ENCODE measurements at places on chromosomes 2 and 18.

- no peak for DNase-seq
Measured at GRCh38 chr2:670637-671036, 6.6 kb downstream of the TMEM18 start.

- DNase-seq, result no peak
Measured at GRCh38 chr2:64128943-64129391, 15.3 kb downstream of the PELI1 start.

- DNase-seq, result no peak
Measured at GRCh38 chr18:22223254-22223964, 54.0 kb downstream of the GATA6 start.

- no peak for DNase-seq
Measured at GRCh38 chr2:240529344-240529999, 28.3 kb downstream of the ANKMY1 start.

- no peak for DNase-seq
Measured at GRCh38 chr18:30489890-30490643, 552.5 kb downstream of the DSC3 start.

GRCh38 chr18:28669165-28669564, 492.2 kb upstream of the CDH2 start:
- DNase-seq, result no peak

DNA sequence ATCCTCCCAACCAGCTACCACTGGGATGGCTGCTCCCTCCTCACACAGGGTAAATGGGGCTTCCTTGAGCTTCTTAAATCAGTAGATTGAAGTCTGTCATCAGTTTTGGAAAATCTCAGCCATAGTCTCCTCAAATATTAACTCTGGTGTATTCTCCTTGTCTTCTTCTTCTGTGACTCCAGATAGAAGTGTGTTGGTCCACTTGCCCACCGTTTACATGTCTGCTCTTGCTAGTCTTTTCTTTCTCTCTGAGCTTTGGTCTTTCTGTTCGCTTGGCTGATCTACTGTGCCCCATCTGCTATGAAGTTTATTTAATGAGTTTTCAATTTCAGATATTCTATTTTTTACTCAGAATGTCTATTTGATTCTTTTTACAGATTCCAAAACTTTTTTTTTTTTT, 281.7 kb upstream of the HDAC4 start:
- no peak for DNase-seq

GRCh38 chr2:233184669-233185068, 66.8 kb upstream of the ATG16L1 start:
- DNase-seq, result no peak

DNA sequence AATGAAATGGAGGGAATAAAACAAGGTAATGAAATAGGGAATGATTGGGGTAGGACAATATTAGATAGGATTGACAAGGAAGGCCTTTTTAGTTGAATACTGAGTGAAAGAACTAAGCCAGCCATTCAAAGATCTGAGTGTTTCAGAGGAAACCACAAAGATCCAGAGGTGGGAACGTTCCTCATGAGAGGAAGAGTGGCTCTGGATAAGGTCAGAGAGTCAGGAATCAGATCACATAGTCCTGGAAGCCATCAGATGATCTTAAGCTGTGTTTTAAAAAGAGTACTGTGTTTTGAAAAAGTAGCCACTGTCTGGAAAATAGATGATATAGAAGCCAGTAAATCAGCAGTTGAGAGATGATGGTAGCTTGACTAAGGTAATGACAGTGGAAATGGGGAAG, 11.8 kb downstream of the TTLL4 start:
- DNase-seq, result no peak

DNA sequence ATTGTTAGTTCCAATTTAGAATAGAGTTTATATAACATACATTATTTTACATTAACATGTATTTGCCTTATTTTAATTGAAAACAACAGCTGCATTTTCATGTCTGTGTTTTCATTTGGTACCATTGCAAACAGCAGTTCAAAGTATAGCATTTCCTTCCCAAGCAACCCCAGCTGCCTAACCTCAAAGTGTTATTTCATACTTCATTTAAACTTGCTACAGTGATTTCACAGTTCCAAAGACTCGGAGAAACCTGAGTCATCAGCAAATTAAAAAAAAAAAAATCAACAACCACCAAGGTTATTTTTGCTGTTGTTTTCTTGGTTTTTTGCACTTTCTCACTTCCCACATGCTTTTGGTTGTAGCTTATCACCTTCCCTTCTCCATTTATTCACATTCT, 236.5 kb upstream of the SPHKAP start:
- DNase-seq, result no peak

GRCh38 chr18:45662468-45662867, 47.2 kb downstream of the SLC14A2 start:
- DNase-seq, result no peak

GRCh38 chr2:26853751-26854150, 5.8 kb downstream of the DPYSL5 start:
- DNase-seq, result no peak

DNA sequence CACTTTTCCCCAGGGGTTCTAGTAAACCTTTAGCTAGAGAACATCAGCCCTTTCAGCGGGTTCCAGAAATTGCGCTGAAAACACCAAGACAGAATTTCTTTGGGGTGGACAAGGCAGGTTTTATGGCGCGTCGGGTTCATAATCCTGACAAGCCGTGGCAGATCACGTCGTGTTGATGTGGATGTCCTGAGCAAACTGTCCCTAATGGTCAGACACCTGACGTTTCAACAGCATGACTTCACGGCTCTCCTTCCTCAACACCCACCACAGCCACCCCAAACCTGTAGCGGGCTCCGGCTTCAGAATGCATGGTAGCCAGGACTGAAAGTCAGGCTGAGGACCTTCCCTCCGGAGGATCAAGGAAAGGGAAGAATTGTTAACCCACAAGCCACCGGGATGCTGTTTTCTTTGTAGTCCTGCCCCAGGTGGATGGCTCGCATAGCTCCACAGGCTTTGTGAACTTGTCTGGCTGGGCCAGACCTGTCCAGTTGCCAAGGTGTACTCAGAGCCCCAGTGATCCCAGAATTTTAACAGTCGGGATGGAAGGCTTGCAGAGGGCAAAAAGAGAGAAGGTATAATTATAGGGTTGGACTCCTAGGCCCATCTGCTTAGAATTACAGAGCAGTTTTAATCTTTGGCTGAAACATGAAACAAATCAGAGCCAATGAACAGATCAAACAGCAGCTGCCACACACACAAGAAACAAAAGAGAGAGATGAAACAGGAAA, 1.5 kb downstream of the APCDD1 start:
- DNase-seq, result no peak

DNA sequence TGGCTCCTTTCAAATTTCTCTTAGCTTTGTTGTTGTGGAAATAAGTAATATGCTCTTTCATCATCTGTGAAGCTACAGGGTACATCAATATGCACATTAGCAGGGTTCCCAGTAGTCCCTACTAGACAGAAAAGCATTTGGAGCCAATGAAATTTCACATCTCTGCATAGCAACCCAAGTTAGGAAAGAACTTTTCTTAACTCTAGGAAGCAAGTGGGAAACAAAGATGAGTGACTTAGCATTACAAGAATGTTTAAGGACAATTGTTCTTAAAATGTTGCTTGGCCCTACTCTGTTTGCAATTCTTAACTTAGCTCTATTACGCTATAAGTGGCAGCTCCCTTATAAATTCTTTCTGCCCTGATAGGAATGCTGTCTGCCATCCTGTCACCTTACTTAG, 39.6 kb downstream of the ZEB2 start:
- no peak for DNase-seq

DNA sequence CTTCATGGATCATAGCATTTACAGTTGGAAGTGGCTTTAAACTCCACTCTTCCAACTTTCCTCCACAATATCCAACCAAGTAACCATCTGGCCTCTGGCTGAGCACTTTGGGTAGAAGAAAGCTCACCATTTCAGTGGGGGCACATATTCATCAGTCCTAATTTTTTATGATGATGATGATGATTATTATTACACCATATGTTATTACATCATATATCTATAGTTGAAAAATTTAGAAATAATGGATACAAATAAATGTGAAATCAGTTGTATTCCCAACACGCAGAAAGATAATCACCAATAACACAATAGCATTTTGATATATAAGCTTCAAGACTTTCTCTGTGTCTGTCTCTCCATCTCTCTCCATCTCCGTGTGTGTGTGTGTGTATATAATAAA, 26.6 kb upstream of the ZCCHC2 start:
- no peak for DNase-seq

- no peak for DNase-seq
Measured at GRCh38 chr2:73033766-73034381, 37.6 kb downstream of the SFXN5 start.

All from CD4-positive, alpha-beta T cell (primary cell).